Tibial artery (tissue), 4 donors: ENCODE measurements at places on chromosomes 12 and 14.

GRCh38 chr12:16785524-16785923 lies 179.6 kb upstream of the LMO3 start:
- no peak for DNase-seq

DNA sequence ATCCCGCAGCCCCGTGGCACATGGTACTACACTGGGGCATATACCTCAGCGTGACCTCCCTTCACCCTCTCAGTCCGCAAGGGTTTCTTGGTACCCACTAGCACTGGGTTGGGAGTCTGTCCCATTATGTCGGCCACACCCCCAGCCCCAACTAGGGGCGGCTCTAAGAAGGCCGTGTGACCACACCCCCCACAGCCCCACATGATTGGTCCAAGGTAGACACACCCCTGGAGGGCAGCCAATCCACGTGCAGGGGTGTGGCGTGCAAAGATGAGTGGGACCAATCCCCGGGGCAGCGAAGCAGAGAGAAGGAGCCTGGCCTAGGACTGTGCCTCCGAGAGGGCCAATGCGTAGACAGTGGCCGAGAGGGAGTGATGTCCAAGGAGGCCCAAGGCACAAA lies 34.6 kb upstream of the BEGAIN start:
- DNase-seq, result peak; percentile 49

DNA sequence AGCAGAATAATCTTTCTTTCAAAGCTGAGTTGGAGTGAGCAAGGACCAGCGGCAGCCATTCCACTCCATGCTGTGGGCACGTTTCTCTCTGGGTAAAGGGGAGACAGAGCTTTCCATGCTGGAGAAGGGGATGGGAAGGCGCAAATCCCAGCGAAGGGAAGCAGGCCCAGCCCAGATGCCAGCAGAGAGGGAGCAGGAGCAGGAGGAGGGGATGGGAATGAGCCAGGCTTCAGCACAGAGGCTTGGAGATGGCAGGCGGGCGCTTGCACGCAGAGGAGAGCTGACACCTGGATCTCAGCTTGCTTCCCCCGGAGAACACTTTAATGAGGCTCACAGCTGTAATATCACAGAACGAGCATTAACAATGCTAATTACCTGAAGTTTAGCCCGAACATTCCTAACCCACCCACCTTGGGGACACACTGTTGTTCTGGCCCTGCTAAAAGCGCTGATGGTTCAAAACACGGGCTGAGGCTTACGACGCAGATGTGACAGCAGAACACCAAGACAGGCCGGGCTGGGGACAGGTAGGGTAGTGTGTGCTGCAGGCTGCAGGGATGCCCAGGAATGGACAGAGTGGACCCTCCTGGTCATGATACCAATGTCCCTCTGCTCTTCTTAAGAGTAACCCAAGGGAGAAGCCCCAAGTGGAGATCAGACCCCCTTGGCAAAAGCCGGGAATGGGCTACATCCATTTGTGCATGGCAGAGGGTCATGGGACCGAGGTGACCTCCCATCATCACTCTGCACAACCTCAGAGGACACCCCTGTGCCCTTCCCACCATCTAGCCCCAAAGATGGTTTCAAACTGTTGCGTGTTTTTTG lies 288.6 kb downstream of the DPF3 start:
- no peak for DNase-seq

DNA sequence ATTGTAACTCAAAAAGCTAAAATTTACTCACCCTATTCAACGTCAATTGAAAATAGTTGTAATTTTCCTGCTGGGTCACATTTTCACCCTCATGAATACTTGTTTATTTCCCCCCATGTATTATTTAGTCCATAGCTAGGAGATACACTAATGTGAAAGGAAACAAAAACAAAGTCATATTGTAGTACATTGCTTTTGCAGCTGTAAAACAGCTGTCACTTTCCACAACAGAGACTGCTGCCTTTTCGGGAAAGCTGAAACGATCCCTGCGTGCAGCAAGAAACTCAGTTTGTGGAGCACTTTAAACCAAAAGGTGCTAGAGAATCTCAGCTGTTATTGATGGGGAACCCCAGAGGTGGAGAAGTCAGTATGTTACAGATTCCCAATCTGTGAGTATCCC lies 4.3 kb downstream of the RACGAP1 start:
- no peak for DNase-seq

- DNase-seq, result no peak
Observed at GRCh38 chr12:57040750-57041149, 9.2 kb downstream of the MYO1A start.

GRCh38 chr12:75864161-75864560 lies 167.4 kb downstream of the PHLDA1 start:
- DNase-seq, result no peak

GRCh38 chr14:38547961-38548490 lies 292.1 kb upstream of the CLEC14A start:
- no peak for DNase-seq

DNA sequence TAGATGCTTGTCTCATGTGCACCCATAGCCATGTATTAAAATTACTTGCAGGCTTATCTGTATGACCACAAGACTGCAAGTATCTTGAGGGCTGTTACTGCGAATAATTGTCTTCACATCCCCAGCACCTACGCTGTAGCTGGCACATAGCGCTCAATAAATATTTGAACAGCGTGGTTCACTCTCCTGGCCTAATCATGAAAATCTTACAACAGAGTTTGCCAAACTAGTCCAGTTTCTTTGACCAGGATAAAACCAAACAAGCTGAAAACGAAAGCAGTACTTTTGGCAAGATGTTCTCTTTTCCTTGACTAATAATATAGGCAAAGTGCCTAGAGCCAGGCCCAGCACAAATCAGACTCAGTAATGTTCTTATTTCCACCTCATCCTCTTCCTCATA lies 106.7 kb downstream of the RPS29 start:
- no peak for DNase-seq

GRCh38 chr12:69324797-69325466 lies 23.2 kb upstream of the LYZ start:
- DNase-seq, result no peak

GRCh38 chr12:6460751-6461371 lies 9.0 kb downstream of the TAPBPL start:
- DNase-seq, result no peak

- no peak for DNase-seq
Observed at GRCh38 chr12:67509666-67510386, 138.7 kb upstream of the DYRK2 start.

DNA sequence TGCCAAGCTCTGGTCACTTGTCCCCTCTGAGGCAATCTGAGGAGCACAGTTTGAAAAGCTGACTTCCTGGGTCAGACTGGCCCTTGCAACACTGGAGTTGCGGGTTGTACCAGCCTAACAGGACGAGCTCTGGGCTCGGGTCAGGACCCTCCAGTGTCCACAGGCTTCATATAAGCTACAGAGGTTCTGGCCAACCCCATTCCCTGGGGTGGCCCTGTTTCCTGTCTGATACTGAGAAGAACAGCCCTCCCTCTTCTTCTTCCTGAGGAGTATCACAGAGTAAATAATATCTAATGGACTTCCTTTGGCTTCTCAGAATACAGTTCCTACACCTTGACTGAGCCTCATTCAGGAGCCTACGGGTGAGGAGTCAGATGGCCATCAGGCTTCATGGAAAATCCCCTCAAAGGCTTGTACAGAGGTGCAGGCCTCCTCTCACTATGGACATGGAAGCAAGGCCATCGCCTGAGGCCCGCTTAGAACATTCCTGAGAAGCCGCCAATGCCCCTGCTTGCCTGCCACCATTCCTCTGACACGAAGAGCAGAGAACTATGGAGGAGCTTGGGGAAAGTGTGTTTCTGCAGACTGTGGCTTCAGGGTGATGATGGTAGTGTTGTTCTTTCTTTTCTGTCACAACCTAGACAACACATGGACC lies 28.5 kb upstream of the ANO2 start:
- no peak for DNase-seq

- DNase-seq, result no peak
Observed at GRCh38 chr12:12133259-12133658, 62.5 kb downstream of the BCL2L14 start.

GRCh38 chr12:30610718-30611117 lies 85.0 kb downstream of the IPO8 start:
- no peak for DNase-seq

- DNase-seq, result no peak
Observed at GRCh38 chr14:31884776-31885379, 192.2 kb upstream of the ARHGAP5 start.

DNA sequence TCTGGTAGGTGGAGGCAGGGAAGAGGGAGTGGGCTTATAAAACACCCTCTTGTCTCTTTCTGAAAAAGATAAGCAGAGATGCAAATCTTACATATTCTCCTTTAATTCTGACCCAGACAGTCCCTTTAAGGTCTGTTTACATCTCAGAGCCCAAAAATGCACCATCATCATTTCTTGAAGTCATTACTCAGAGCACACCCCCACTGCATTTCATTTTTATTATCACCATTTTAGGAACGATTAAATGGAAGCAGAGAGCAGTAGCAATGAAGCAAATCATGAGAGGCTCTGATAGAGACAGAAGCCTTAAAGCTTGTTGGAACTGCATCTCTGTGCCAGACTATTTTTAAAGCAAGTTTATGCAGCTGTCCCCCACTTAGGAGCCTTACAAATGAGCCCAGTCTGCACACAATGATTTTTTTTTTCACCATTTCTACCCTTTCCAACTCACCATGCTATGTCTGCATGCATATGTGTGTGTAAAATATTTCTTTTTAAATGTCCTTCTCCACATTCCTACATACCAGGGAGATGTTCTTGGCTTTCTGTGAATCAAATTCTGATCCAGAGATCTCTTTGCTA lies 311.0 kb downstream of the GRIN2B start:
- DNase-seq, result no peak

- no peak for DNase-seq
Observed at GRCh38 chr12:49750027-49750995, 9.0 kb downstream of the TMBIM6 start.

GRCh38 chr12:116595186-116595585 lies 36.0 kb downstream of the MAP1LC3B2 start:
- DNase-seq, result no peak

GRCh38 chr14:92558319-92558718 lies 44.7 kb downstream of the RIN3 start:
- DNase-seq, result no peak

DNA sequence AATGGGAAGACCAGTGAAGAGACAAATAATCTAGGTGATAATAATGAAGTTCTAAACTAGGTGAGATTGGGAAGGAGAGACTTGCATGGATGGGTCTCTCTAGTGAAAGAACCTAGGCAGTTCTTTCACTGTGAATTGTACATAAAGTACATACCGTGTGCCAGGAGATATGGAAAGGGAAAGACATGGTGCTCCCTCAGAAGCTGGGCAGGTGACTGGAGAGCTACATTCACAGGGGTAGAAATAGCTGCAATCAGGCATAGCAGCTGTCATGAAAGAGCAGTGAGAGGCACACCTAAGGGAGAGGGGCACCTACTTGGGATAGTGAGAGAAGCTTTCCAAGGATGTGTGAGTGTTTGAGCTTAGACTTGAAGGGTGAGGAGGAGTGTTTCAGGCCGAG lies 9.3 kb downstream of the STK38L start:
- no peak for DNase-seq

- no peak for DNase-seq
Observed at GRCh38 chr12:4379405-4379804, at the start of gene FGF23. Gene FGF23, minus strand, starts transcription at chr12:4379712. Its CDS starts 130 bp downstream, at chr12:4379582.

DNA sequence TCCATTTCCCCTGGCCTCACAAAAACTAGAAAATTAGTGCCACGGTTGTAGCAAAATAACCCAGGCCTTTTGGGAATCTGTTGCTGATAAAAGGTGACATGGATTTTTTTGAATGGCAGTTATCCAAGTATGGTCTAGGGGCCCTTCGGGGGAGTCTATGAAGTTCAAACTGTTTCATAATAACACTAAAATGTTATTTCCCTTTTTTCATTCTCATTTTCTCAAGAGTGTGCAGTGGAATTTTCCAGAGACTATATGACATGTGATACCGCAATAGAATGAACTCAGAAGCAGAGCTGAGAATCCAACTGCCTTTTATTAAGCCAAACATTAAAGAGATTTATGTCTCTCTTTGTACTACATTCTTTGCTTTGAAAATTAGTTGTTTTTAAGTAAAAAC lies 26.9 kb downstream of the GSTZ1 start:
- no peak for DNase-seq

GRCh38 chr12:29763301-29763683 lies 20.4 kb downstream of the TMTC1 start:
- DNase-seq, result no peak

- DNase-seq, result no peak
Observed at GRCh38 chr12:10094646-10095395, 4.0 kb downstream of the CLEC1A start.

DNA sequence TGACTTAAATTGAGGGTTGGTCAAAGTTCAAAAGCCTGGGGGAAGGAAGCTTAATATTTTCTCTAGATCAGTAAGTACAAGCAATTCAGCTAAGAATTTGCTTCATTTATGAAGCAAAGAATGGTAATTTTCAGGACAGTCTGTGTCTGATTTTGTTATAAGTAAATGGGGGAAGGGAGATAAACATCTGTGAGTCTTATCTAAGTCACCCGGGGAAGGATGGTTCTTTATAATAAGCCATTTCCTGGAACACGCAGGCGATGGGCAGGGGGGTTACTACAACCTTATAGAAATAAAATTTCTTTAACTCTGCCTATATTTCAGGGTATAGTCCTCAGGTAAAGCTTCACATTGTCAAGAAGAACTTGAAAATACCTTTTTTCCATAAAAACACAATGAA lies 42.9 kb downstream of the HELB start:
- no peak for DNase-seq

GRCh38 chr14:31678421-31679249 lies 117.4 kb downstream of the NUBPL start:
- no peak for DNase-seq

- DNase-seq, result no peak
Observed at GRCh38 chr12:124765581-124766489, 97.8 kb downstream of the SCARB1 start.

DNA sequence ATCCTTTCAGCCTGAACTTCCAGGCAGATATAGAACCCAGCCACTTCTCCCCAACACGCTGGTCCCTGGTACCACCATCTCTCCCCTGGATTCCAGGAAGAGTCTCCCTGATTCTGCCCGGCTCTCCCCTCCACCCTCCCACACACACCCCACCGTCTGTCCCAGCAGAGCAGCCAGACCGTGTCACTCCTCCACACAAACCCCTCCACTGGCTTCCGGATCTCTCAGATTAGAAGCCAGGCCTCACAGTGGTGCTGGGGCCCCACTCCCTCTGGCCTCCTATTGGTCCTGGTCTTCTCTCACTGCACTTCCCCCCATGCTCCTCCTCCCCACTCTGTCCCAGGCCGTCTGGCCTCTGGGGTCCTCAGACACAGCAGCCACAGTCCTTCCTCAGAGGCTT lies 52.4 kb upstream of the CDKN3 start:
- no peak for DNase-seq

DNA sequence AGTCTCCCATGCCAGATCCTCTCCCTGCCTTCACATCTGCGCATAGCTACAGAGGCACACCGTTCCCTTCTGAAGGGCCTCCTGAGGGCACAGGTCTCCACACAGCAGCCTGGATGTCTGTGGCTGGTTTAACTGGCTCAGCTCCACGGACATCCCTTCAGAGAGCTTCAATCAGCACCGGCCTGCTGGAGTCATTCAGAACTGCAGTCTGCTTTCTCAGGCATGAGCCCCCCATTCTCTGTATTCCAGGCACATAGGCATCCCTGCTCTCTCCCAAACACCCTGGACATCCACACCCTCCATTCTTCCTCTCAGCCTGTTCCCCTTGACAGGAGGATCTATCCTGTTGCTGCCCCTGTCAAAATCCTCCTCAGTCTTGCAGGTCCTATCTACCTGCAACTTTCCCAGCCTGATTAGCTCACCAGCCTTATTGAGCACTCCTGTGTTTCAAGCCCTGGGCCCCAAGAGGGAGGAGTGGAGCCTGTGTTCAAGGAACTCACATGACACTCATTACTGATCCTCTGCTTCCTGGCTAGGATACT lies 2.9 kb upstream of the DHRS2 start:
- no peak for DNase-seq

GRCh38 chr14:95126906-95127530 lies 30.3 kb downstream of the DICER1 start:
- no peak for DNase-seq
